ENCODE measurements at places on chromosomes 6 and 20.

GRCh38 chr20:61733891-61734732 lies 331.6 kb downstream of the TAF4 start:
- DNase-seq: no peak

GRCh38 chr6:166112580-166112979 lies 55.1 kb downstream of the TBXT start:
- no peak for DNase-seq

DNA sequence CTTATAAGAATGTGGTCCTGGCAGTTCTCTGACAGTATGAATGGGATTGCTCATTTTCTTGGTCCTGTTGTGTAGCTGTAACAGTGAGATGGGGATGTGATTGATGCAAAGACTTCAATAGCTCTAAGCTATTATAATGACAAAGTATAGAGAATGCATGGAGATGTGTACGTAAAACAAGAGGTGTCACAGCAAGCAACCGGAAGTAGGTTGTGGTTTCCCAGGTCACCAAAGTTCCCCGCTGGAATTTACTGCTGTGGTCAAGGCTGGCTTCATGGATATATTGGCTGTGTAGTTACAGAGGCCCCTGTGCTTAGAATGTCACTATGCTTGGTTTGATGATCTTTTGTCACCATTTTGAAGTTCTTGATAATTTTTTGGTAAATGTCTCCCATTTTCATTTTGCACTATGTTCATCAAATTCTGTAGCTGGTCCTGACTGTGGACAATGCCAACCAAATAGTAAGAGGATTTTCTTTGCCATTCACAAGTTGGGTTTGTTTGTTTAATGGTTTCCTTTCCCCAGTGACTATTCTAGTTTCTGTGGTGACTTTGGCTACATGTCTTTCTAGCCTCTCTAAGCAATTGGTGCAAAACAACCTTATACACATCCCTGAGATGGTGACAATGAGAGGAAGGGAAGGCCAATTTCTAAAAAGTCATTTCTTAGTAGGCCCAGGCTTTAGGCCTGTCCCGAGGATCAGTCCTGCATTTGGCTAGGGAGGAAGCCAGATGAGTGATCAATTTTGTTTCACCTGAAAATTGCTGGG lies 10.5 kb downstream of the DNAH8 start:
- no peak for DNase-seq

DNA sequence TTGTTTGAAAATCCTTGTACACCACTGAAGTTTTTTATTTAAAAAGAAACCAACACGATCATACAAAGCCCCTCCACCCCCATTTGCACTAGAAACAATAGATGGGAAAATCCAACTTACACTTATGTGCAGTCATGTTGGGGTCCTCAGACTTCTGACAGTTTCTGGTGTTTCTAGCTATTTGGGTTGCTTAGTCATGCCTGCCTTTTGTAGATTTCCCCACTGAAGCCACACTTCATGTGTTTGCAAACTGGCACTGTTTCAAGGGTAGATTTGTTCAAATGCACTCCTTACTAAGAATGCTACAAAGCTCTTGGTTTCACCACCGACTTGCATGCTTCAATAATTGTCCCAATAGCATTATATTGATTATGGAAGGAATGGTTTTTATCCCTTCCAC lies 1.5 kb downstream of the SH3BGRL2 start:
- DNase-seq: no peak

DNA sequence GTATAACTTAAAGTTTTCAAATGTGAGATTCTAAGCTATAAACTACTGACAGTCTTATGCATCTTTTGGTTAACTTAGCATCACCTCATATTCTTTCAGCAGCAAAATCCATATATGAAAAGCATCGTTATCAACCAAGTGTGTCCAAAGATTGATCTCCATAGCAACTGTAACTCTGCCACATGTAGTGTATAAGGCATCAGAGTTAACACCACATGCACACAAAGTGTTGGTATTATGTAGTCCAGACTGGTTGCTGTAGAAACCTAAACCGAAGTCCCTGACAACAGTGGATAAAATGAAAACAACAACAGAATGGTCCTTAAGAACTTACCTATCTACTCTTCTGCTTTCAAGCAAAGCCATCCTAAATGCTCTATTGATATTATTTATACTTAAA lies 39.6 kb downstream of the PDSS2 start:
- no peak for DNase-seq

GRCh38 chr6:9789201-9789600 lies 625.7 kb downstream of the TFAP2A start:
- no peak for DNase-seq

DNA sequence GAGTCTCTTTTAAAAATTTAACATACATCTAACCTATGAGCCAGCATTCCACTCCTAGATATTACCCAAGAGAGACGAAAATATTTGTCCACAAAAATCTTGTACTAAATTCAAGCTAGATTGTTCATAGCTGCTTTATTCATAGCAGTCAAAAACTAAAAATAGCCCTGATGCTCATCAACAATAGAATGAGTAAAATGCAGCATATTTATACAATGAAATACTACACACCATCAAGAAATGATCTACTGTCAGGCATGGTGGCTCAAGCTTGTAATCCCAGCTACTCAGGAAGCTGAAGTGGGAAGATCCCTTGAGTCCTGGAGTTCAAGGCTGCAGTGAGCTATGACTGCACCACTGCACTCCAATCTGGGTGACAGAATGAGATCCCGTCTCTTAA lies 22.0 kb upstream of the SRC start:
- no peak for DNase-seq

- DNase-seq: no peak
Measured at GRCh38 chr6:138695193-138695592, 78.4 kb upstream of the CCDC28A start.

DNA sequence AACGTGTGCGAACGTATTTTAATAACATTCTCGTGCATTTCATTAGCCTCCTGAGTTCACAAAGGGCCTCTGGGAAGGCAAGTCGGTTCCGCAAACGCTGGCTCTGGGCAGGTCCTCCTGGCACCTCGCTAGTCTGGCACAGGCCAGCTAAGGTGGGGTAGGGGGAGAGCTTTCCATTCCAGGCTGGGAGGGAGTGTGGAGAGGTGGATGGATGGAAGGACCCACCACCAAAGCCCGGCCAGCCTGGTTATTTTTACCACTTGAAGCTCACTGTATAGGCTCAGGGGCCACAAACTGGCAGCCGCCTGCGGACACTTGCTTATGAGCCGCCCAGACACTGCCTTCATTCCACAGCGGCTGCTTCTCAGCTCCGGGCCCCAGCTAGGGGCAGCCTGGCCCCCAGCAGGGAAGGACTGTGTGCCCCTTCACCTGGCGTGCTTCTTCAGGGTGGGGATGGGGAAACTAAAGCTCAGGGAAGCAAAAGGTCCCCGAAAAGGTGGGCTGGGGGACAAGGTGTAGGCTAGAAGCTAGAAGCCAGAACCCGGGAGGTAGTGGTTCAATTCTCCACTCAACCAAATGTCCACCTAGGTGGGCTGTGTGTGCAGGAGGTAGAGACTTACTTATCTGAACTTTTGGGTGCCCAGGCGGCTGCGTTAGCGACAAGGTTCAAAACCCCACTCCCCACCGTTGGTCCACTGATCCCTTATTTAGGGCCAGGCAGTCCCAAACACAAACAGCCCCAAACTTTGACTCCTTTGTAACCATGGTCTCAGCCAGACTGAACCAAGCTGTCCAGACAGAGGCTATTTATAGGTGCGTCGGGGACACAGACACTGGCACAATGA lies 1.7 kb downstream of the PMEPA1 start:
- no peak for DNase-seq

DNA sequence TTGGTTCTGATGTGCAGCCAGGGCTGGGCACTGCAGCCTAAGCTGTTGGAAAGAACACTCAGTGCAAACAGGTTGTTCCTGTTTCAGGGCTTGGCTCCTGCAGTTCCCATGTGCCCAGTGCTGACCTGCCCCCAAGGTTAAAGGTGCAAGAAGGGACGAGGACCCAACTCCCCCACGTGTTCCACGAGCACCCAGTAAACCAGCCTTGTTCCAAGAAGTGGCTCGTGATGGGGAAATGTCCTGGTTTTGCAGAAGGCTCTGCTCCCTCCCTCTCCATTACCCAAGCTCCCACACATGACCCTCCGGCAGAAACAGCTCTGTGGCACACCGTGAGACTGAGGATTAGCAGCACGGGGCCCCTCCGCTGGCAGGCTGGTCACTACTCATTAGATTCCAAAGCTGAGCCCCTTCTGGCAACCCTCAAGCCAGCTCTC lies 9.4 kb downstream of the ACSS1 start:
- DNase-seq: no peak

DNA sequence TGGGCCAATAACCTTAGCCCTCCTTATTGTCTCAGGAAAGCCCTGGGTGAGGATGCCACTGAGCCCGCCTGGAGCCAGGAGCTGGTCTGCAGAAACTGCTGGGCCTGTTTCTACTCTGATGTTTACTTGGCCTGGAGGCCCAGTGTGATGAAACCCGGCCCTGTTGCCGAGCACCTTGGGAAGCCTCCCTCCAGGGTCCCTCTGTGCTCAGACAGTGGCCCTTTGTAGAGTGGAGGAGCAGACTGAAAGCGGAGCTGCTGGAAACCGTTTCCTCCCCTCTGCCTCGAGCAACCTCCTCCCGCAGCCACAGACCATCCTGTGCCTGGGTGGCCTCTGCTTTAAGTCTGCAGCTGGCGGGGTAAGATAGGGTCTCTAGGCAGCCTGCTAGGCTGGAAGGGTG lies 84.1 kb upstream of the EPB41L1 start:
- DNase-seq: no peak

- no peak for DNase-seq
Measured at GRCh38 chr6:149202952-149203351, 114.6 kb upstream of the TAB2 start.

DNA sequence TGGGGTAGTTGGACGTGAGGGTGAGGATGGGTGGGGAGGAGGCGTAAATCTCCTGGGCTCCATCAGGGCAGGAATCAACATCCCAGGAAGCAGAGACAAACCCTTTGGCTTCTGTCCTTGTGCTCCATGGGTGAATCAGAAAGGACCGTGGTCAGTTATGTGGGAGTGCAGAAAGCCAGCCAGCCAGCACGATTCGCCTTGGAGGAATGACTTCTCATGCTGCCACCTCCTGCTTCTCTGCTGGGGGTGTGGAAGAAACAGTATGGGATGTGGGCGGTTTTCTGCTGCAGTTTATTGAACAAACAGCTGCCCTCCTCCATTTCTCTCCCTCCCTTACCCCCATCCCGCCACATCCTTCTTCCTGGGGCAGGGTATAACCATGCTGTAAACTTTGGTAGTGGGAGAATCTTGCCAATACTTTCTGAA lies 214.5 kb downstream of the SOX4 start:
- DNase-seq: no peak

GRCh38 chr20:39897781-39898466 lies 791.1 kb downstream of the MAFB start:
- DNase-seq: no peak

- no peak for DNase-seq
Measured at GRCh38 chr6:162157167-162157870, 570.2 kb downstream of the PRKN start.

DNA sequence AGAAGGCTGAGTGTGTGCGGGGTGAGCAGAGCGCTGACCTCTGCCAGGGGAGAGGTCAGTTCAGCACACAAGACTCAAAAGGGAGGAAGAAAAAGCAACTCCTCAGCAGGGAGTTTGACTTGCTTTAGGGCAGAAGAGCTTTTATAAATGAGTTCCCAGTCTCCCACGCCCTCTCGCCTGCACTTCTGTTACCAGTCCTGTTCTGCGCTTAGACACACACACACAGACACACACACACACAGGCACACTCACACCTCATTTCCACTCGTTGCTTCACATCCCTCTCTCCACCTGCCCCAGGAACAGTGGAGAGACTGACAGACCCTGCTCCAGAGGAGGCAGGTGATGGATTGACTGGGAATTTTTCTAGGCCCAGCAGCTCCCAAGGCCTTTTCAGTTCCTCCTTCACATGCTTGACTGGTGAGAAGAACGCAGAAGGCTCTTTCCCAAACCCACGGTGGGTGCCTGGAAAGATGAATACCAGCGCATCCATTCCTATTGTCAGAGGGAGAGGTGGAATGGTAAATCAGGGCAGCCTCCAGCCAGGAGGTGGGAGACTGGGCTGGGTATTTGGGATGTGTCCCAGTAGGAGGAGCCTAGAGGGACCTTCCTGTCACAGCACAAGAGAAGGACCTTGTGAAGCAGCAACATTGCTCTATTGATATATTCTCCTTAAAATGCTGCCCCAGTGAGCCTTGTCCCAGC lies 43.7 kb downstream of the JAG1 start:
- DNase-seq: no peak

GRCh38 chr6:53945765-53946407 lies 151.1 kb downstream of the LRRC1 start:
- no peak for DNase-seq

GRCh38 chr6:45502456-45502855 lies 124.7 kb upstream of the SUPT3H start:
- DNase-seq: no peak

DNA sequence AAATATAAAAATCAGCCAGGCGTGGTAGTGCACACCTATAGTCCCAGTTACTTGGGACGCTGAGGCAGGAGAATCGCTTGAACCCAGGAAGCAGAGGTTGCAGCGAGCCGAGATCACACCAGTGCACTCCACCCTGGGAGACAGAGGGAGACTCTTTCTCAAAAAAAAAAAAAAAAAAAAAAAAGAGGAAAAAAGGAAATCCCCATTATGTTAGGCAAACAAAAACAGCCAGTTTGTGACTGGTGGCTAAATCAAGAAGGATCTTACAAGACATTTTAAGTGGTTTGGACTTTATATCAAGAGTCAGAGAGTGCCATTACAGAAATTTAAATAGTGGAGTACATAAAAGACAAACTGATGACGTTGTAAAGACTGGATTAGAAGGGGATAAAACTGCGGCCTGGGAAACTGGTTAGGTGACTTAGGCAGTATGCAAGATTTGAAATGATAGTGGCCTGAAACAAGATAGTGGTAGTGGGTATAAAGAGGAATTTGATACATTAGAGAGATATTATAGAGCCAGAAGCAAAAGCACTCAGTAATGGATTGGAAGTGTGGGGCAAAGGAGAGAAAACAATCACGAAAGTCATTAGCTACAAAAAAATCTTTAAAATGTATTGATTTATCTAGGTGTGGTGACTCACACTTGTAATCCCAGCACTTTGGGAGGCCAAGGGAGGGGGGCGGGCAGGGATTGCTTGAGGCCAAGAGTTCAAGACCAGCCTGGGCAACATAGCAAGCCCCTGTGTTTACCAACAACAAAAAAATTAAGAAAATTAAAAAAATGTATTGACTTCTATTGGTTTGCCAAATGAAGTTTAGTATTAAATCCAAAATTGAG lies 1.7 kb upstream of the MYO6 start:
- DNase-seq: no peak

DNA sequence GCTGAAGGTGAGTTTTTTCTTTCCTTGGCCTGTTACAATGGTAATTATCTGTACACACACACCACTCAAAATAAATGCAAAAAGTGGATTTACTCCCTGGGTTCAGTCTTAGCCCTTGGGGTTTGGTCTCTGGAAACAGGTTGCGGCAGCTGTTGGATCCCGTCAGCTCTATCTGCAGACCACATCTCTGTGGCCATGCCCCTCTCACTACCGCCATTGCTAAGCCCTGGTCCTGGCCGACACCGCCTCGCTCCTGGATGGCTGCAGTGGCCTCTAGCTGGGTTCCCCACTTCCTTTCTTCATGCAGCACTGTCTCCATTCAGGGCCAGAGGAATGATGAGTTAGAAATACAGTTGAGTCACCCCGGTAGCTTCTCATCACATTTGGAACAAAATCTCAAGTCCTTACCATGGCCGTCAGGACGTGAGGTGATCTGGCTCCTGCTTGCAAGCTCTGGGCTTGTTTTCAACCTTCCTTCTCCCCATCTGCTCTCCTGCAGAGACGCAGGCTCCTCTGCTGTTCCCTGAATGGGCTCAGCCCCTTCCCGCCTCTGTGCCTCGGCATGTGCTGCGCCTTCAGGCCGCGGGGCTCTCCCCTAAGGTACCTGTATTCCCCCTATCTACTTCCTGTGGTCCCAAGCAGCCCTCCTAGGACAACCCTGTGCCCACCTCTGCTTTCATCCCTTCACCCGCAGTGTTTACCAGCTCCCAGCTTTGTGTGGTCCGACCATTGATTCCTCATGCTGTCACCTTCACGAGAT lies 38.0 kb downstream of the EFCAB8 start:
- no peak for DNase-seq
